ENCODE measurements at places on chromosomes 12 and 14.

GRCh38 chr14:45728434-45729225 is 475.6 kb upstream of the MIS18BP1 start:
- no peak for DNase-seq

DNA sequence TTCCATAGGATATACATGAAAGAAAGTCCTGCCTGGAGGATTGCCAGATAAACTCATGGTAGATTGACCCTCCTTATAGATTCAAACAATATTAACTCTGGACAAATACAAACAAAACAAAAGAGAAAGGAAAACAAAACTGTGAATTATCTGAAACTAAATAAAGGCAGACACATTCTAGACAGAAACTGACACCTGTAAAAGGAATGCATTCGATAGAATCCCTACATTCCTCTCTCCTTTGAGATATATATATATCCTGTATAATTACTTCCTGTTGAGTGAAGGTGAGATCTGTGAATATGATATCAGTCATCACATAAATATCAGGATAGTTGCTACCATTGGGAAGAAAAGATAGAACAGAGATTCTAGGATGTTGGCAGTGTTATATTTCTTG is 948.4 kb upstream of the ATXN7L3B start:
- DNase-seq, result no peak

DNA sequence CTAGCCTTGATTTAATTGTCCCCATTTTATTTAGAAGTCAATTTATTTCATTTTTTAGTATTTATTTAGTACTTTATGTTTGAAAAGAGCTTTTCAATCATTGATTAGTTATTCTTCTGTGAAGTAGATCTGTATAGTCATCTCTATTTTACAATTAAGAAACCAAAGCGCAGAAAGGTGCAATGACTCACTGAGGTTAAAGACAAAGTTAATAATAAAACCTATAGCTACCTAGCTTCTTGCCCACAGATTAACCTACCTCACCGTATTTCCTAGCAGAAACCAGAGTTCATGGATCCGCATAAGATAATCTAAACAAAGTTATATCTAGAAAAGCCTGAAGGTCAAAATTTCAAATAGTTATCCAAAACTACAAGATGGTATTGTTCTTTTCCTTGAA is 176.4 kb downstream of the GRIN2B start:
- no peak for DNase-seq

- no peak for DNase-seq
These were observed 21.3 kb downstream of the YBX3 start for GRCh38 chr12:10701843-10702242.

- DNase-seq, result no peak
These were observed 69.4 kb upstream of the RHOJ start for GRCh38 chr14:63134801-63135200.

GRCh38 chr14:66619952-66620351 is 112.0 kb downstream of the GPHN start:
- no peak for DNase-seq

GRCh38 chr14:70649803-70650202 is 8.1 kb downstream of the TTC9 start:
- DNase-seq, result no peak

GRCh38 chr12:87924149-87924548 is 105.1 kb downstream of the C12orf50 start:
- no peak for DNase-seq

DNA sequence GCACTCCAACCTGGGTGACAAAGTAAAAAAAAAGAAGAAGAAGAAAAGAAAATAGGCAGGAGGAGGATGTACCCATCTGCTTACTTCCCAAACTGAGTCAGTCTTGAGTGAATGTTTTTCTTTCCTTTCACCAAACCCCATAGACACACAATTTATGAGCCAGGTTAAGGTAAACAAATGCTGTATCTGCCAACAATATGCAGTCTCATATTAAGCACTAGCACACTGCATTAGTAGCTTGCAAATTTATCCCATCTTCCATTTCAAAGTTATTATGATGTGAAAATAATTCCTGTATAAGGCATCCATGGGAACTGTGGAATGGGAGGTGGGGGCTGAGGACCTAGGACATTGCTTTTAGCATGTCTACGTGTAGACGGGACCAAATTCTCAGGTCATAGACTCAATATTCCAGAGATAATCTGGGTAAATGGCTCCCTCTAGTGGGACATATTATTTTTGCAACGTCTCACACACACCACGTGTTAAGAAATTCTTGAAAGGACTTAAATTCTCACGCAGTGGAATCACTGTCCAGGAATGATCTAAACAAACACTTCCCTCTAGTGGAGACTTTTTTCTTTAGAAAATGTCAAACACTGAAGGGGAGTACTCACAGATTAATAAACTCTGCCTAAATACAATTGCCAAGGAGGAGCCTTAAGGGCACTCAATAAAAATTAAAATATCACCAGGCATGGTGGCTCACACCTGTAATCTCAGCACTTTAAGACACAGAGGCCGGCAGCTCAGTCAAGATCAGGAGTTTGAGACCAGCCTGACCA is 17.1 kb upstream of the OR10P1 start:
- DNase-seq, result peak; percentile 67

DNA sequence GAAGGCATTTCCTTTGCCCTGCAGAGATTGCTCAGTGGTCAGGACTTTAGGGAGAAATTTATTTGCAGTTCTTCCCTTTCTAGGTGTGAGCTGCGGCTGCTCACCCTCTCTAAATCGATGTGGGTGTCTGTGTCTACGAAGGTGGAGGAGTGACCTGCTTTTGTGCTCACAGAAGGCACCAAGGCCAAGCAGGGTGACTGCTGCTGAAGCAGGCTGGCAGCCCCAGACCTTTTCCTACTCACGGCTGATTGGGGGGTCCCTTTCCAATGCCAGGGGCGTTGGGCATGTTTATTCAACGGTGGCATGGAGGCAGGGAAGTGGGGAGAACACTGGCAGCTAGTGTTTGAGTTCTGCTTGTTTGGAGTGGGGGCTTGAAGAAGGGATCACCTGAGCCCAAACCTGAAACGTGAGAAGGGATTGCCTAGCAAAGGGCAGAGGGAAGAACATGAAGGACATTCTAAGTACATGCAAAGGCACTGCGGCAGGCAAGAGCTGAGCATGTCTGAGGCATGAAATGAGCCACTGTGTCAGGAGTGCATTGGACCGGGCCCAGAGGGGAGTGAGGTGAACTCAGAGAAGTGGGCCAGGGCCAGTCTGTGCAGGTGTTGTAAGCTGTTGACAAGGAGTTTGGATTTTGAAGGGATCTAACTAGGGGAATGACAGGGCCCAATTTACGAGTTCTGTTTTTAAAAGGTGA is 56.3 kb downstream of the CACNA1C start:
- DNase-seq, result no peak

Measured in G401 (cell line).